ENCODE measurements at places on chromosomes 7 and 10.

DNA sequence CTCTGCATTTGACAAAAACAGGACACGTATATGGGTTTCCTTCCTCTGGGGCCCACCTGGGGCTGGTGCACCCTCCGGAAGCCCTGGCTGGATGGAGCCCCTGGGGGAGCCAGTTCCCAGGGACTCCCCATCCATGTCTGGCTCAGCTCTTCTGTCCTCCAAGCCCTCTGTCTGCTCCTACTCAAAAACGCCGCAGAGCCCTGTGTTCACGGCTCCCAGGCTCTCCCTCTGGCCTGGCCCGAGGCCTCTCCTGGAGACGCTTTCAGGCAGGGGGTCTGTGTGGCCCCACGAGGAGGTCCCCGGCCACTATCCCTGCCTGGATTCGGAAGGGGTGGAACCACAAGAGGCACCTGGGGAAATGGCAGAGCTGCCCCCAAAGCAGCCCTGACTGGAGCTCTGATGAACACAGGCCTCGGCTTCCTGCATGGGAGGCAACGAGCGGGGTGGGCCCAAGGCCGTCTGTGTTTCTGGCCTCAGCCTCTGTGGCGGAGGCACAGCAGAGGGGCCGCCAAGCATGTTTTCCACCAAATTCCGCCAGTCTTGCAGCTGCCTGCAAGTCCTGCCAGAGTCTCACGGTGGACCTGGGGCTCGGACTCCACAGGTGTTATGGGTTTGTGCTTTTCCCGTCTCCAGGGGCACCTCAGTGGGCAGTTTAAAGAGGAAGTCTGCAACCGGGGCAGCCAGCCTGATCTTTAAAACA, 22.6 kb upstream of the INPP5A start:
- peak overlapping the region; percentile 78 for H3K27ac ChIP-seq
- no peaks in the 10 kb centered on the region for H3K27me3 ChIP-seq
- peaks cover 2% of the 10 kb centered on the region for H3K4me1 ChIP-seq
- H3K36me3 ChIP-seq: no peaks in the 10 kb centered on the region
- no peak for DNase-seq

- H3K27ac ChIP-seq: no peak overlapping the region
- DNase-seq: no peak
- peaks cover 7% of the 10 kb centered on the region for H3K27me3 ChIP-seq
- no peaks in the 10 kb centered on the region for H3K36me3 ChIP-seq
These were observed 41.4 kb downstream of the HTR7 start for GRCh38 chr10:90816466-90816865.

GRCh38 chr7:129671266-129671665, 59.7 kb downstream of the NRF1 start:
- H3K27ac ChIP-seq: no peak overlapping the region
- no peak for DNase-seq
- H3K4me1 ChIP-seq: peaks cover 5% of the 10 kb centered on the region
- H3K27me3 ChIP-seq: no peaks in the 10 kb centered on the region
- peaks cover 20% of the 10 kb centered on the region for H3K36me3 ChIP-seq

DNA sequence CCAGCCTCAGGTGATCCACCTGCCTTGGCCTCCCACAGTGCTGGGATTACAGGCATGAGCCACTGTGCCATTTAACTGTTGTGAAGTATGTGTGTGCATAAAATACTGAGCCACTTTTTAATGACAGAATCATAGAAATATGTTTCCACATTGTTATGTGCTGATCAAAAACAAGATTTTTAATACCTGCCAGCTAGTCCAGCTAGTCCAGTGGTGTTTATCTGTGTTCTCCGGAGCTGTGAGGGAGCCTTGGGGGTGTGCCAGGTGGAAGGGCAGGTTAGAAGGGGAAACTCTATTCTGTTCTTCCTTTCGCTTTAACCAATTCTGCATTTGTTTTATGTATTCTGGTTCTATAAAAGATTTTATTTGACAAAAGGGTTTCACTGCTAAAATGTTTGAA, 7.0 kb downstream of the FAM221A start:
- H3K4me1 ChIP-seq: peaks cover 7% of the 10 kb centered on the region
- no peak overlapping the region for H3K27ac ChIP-seq
- no peak for DNase-seq
- no peak overlapping the region for H3K4me3 ChIP-seq
- H3K36me3 ChIP-seq: peaks cover 40% of the 10 kb centered on the region

DNA sequence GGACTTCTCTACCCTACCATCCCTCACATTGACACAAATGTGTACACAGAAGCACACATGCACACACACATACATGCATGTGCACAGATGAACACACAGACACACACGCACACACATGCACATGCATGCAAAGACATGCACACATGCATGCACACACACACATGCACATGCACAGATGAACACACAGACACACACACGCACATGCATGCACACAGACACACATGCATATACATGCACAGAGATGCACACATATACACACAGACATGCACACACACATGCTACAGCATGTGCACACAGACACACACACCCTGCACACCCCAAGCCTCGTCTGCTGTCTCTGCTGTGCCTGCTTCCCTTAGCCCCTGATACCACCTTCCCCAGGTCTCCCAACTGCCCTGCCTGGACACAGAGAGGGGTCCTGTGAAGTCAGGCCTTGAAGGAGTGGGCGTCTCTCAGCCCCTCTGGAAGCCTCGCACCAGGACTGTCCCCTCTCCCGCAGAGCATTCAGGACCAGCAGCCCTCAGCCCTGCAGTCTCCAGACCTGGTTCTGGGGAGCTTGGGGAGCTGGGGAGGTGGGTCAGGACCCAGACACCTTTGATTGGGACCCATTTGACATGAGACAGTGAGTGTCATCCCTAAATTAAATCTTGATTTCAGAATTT, 181.8 kb downstream of the DNAJB6 start:
- H3K27ac ChIP-seq: no peak overlapping the region
- DNase-seq: no peak

DNA sequence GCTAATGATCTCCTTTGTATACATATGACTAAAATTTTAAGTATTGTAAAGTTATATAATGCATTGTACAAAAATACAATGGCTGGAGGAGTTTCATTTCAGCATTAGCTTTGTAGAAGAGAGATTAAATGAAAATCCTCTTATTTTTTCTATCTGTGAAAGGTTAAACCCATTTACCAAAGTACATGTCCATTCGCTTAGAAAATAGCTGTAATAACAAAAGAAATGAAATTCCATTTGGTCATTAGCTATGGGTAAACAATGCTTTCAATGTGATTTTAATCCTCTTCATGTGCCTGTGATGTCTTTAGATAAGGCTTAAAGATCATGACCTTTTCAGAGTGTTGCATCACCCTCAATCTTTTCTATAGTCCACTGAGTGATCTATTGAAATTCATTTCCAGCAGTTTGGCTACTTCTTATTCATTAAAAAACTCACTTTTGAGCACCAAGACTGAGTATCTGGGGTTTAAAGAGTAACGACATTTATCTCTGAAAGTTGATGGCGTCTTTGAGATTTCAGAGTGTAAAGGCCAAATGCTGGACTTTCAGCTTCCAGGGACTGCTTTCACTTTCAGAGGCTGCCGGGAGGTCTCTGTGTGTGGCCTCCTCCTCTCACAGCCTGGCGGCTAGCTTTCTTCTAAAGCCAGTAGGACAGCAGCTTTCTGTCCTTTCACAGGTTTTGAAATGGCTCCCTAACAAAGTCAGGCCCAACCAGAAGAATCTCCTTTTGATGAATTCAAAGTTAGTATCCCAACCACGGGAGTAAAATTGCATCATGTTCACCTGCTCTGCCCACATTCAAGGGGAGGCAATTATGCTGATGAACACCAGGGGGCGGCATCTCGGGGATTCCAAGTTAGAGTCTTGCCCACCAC, 701.4 kb upstream of the COBL start:
- H3K4me1 ChIP-seq: no peaks in the 10 kb centered on the region
- no peaks in the 10 kb centered on the region for H3K36me3 ChIP-seq
- H3K4me3 ChIP-seq: no peak overlapping the region
- no peaks in the 10 kb centered on the region for H3K27me3 ChIP-seq
- no peak for DNase-seq

GRCh38 chr7:124497176-124497575, 268.4 kb downstream of the GPR37 start:
- H3K4me3 ChIP-seq: no peak overlapping the region
- no peak for DNase-seq
- H3K36me3 ChIP-seq: no peaks in the 10 kb centered on the region
- H3K27ac ChIP-seq: no peak overlapping the region
- H3K4me1 ChIP-seq: no peaks in the 10 kb centered on the region

DNA sequence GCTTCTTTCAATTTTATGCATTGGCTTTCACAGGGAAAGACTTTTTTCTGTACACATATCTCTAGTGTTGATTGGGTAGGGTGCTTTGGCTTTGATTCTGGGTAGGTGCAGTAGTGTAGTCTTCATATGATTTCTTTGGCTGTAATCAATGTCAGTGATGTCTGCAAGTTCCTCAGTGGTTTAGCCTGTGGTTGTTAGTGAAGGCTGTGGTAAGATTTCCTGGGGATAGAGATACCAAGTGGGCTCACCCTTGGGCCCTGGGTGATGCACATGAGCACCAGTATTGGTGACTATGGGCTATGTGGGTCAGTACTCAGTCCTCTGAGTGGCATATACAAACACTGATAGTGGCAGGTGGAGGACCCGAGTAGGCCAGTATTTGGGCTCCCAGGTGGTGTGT, 13.0 kb downstream of the GIMAP8 start:
- H3K4me1 ChIP-seq: peaks cover 82% of the 10 kb centered on the region
- H3K36me3 ChIP-seq: peaks cover 46% of the 10 kb centered on the region
- DNase-seq: no peak
- H3K27ac ChIP-seq: peak overlapping the region; percentile 60

DNA sequence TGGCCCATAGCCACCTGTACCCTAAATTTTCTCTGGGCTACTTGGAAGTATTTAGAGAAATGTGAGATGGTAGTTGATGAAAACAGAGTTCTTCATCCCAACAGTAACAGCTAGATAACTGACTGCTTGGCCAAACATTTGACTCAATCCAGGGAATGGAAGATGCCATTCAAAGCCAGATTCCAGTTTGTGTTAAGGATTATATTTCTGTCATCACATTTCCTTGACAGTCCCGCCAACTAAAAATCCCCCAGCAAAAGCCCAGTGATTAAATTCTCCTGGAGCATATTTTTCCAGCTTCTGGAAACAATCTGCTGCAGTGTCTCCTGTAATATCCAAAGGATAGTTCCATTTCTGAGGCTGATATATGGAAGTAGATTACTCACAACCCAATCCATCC, 45.4 kb upstream of the PTN start:
- H3K4me3 ChIP-seq: no peak overlapping the region
- no peak overlapping the region for H3K27ac ChIP-seq
- no peaks in the 10 kb centered on the region for H3K36me3 ChIP-seq
- no peaks in the 10 kb centered on the region for H3K4me1 ChIP-seq

DNA sequence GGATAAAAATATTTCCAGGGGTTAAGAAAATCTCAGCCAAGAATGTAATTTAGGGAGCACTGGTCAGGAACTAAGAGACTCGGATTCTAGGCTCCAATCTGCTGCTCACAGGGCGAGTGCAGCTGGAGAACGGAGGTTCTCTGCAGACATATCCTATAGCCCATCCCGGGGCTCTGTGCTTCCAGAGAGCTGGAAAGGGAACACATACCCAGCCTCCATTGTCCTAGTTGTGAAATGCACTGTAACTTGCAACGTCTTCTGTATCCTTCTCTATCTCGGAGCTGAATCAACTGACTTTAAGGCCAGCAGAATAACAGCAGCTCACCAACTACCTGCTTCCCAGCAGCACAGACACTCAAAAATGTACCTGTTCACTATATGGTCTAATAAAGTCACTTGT, 351.1 kb upstream of the MYO3A start:
- no peak overlapping the region for H3K4me3 ChIP-seq
- no peaks in the 10 kb centered on the region for H3K36me3 ChIP-seq
- no peaks in the 10 kb centered on the region for H3K27me3 ChIP-seq
- no peak for DNase-seq

GRCh38 chr7:112448381-112448780, 1.9 kb upstream of the IFRD1 start:
- DNase-seq: no peak
- peak overlapping the region; percentile 97 for H3K27ac ChIP-seq
- H3K36me3 ChIP-seq: peaks cover 2% of the 10 kb centered on the region
- H3K4me1 ChIP-seq: peaks cover 21% of the 10 kb centered on the region

DNA sequence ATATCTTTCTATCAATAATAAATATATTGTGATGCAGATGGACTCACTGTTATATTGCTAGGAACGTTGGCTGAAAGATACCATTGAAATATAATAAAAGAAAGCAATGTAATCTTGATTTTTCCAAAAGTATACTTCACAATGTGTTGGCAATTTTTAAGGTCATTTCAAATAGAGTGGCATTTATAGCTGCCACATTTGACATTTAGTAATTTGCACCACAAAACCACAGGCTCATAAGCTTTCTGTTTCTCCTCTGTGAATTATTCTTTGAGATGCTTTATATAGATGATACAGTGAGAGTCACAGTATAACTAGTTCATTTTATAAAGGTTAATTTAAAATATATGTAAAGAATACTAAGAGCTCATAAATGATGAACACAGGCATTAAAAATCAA, 44.6 kb downstream of the TMEM168 start:
- no peak for DNase-seq
- H3K36me3 ChIP-seq: no peaks in the 10 kb centered on the region
- peaks cover 4% of the 10 kb centered on the region for H3K4me1 ChIP-seq
- no peak overlapping the region for H3K4me3 ChIP-seq

GRCh38 chr10:6721480-6721879, 141.4 kb upstream of the PRKCQ start:
- peaks cover 44% of the 10 kb centered on the region for H3K27me3 ChIP-seq
- no peak overlapping the region for H3K27ac ChIP-seq
- DNase-seq: no peak
- H3K4me1 ChIP-seq: no peaks in the 10 kb centered on the region

DNA sequence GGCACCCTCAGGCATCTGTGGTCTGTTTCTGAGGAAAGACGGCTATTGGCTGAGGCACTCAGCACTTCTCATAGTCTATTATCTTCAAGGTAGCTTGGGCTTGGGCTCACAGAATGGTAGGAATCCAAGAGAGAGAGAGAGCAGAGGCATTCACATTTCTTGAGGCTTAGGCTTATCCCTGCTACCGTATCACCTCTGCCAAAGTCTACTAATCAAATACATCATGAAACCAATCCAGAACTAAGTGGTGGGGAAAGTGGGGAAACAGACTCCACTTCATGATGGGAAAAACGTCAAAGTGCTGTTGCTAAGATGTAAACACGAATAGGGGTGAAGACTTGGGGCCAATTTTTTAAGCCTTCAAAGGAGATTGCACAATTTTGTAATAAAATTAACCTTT, 271.1 kb upstream of the SEMA3D start:
- no peak for DNase-seq
- H3K27me3 ChIP-seq: no peaks in the 10 kb centered on the region
- H3K4me3 ChIP-seq: no peak overlapping the region
- H3K36me3 ChIP-seq: no peaks in the 10 kb centered on the region

GRCh38 chr10:129727071-129727470, 237.0 kb downstream of the EBF3 start:
- no peak overlapping the region for H3K27ac ChIP-seq
- H3K27me3 ChIP-seq: no peaks in the 10 kb centered on the region
- peaks cover 55% of the 10 kb centered on the region for H3K36me3 ChIP-seq
- H3K4me3 ChIP-seq: no peak overlapping the region
- H3K4me1 ChIP-seq: no peaks in the 10 kb centered on the region
